ENCODE measurements at places on chromosomes 1 and 21.

GRCh38 chr1:244735876-244736561 lies 83.1 kb downstream of the DESI2 start:
- no peak for DNase-seq

DNA sequence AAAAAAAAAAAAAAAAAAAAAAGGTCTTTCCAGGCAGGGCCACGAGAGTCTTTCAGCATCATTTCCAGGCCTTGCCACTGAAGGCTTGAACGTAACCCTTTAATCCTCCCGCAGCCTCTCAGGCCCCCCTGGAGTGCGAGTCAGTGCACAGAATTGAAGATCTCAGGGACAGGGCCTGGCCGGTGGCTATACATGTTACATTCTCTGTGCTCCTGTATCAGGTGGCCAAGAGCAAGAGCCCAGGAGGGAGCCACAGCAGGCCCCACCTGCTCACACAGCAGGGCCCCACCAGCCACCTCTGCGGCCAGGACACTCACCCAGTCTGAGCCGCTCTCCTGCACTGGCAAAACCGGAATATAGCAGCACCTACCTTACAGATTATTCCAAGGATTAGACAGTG lies 34.1 kb upstream of the SLC25A33 start:
- DNase-seq: no peak

GRCh38 chr1:245790441-245790840 lies 635.7 kb downstream of the KIF26B start:
- DNase-seq: no peak

- no peak for DNase-seq
Measured at GRCh38 chr1:210815641-210816550, 318.1 kb downstream of the KCNH1 start.

- DNase-seq: no peak
Measured at GRCh38 chr1:87007323-87007722, 92.9 kb downstream of the HS2ST1 start.

DNA sequence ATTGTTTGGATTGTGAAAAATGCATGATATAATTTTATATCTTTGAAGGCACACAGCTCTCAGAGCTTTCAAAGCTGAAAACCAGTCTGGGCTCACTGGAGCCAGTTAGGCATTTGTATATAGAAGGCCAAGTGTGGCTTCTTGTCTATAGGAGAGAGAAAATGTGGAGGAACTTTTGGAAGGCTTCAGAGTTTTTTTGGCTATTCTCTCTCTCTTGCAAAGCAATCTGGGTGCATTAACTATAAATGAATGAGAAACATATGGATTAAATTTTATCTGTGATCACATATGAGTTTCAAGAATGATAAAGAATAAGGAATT lies 216.7 kb upstream of the HOOK1 start:
- DNase-seq: no peak

DNA sequence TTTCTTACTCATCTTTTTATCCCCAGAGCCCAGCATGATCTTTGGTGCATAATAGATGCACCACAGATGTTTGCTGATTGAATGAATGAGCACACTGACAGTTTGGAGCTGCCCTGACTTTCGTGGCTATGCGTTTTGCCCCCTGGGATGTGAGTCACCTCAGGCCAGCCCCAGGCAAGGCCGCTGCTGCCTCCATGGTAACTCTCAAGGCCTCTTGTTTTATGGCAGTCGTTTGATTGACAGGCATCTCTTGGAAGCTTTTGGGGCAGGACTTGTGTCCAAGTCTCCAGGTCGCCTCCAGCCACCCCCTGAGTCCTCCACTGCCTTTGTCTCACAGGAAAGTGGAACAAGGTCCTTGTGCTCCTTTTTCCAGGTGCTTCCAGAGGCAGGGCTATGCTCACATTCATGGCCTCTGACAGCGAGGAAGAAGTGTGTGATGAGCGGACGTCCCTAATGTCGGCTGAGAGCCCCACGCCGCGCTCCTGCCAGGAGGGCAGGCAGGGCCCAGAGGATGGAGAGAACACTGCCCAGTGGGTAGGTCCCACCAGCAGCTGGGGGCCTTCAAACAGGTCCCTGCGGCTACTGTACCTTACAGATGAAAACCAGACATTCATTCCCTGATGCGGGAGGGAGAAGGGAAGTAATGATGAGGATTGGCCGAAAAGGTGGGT lies 11.2 kb downstream of the PSEN2 start:
- no peak for DNase-seq

DNA sequence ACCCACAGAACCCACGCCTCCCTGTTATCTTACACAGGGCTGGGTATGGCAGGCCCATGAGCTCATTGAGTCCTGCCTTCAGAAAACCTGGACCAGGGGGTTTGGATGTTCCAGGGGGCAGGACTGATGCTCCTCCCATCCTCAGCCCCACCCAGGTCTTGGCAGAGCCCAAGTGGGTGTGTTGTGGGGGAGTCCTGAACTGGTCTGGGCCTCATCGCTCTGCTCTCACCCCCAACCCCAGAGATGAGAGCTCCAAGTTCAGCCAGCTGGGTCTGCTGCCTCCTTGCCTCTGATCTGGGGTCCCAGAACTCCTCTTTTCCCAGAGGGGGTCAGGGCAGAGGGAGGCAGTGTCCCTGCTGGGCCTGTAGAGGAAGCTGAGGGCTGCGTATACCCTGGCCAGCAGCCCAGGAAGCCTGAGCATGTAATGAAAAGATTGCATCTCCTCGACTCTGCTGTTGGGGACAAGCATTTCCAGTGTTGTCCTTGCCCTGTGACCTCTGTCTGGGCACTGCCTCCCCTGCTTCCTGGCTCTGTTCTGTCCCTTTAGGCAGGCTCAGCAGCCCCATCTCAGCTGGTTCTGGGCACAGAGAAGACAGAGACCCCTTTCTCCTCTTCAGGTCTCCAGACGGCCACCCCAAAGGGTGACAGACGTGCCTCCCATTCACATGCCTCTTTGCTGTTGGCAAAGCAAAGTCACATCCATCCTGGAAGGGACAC lies 54.7 kb upstream of the EPS8L3 start:
- no peak for DNase-seq

DNA sequence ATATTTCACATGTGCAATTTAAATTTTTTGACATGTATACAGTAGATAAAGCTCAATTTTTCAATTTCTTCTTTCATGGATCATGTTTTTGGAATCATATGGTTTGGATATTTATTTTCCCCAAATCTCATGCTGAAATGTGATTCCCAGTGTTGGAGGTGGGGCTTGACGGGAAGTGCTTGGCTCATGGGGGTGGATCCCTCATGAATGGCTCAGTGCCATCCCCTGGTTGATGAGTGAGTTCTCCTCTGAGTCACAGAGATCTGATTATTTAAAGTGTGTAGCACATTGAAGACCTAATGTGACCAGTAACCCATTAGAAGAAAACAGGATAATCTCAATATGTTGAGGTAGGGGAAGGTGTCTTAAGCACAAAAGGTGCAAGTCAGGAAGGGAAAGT lies 9.1 kb upstream of the IFI16 start:
- DNase-seq: peak; percentile 54

GRCh38 chr21:36576441-36576840 lies 96.5 kb upstream of the CLDN14 start:
- no peak for DNase-seq

DNA sequence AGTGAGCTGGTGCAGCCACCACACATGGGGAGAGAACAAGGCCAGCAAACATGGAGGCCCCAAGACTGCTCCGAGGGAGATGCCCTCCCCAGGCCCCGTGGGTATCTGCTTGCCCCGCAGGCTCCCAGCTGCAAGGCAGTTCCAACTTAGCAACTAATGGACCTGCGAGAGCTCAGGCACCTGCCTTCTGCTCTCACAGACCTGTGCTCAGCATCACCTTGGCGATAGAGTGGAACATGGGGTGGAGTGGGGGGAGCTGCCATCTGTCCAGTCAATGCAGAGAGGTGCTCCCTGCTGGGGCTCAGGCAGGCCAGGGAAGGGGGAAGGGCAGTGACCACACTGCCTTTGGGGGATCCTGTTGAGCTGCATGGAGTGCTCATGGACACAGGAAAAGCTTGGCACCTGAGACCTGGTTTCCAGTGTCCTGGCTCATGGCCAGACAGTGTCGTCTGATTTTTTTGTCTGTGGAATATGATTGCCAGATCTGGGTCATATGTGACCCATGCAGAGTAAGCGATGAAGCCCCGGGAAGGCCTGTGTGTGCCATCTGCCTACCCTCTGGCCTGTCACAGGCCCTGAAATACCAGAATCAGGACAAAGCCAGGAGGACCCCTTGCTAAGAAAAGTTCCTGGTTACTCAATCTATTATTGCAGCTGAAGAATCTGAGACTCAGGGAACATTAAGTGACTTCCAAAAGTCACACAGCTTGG lies 39.9 kb upstream of the TENT5C start:
- DNase-seq: no peak

GRCh38 chr21:34994766-34995631 lies 54.1 kb downstream of the RUNX1 start:
- DNase-seq: no peak

DNA sequence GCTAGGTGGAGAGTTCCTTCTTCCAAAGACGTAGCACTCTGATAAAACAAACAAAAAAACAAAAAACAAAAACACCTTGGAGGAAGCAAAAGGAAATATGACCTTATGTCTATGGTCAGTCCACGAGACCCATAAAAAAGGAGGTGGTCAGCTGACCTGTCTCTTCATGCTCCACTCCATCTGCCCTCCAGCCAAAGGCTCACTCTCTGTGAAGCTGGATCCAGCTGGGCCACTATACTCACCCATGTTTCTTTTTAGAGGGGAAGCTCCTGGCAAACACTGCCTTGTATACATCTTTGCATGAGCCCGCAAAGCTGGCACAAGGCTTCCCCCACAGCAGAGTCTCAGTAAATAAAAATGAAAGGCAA lies 126.1 kb upstream of the CACHD1 start:
- DNase-seq: no peak

DNA sequence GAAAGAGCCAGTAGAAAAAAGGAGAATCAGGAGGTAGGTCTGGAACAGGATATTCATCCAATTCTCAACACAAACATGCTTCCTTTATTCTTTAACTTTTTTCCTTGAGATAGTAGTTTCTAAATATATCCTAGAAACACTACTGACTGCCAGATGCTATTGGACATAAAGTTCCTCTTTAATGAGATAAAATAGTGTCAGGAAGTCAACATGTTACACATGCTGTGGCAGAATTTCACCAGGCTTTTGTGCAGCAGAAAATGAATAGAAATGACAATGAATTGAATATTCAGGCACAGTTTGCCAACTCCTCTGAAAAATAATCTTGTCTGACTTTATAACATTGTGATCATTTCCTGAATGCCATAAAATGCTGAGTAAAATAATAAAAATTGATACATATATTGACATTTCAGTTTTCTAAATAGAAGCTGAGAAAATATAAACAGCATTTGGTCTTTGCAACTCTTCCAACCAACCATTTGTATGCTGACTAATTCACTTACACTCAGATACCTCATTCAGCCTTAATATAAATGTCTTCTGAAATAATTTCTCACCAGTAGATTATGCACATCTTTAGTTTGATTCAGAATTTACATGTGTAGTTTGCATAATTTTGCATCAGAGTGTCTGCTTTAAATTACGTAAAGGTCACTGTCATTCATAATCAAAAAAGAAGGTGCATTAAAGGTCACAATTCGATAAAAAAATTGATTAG lies 486.1 kb upstream of the ADGRL2 start:
- DNase-seq: no peak

- DNase-seq: no peak
Measured at GRCh38 chr1:53517821-53518352, 58.7 kb downstream of the DMRTB1 start.

DNA sequence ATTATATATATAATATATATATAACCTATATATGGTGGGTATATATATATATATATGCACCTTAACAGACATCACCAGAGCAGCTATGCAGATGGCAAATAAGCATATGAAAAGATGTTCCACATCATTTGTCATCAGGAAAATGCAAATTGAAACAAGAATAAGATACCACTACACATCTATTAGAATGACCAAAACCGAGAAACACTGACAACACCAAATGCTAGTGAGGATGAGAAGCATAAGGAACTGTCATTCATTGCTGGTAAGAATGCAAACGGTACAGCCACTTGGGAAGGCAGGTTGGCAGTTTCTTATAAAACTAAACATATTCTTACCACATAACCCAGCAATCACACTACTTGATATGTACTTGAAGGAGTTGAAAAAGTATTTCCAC lies 219.8 kb upstream of the PRMT6 start:
- DNase-seq: no peak

GRCh38 chr1:54934869-54935268 lies 45.6 kb upstream of the TMEM61 start:
- DNase-seq: no peak

DNA sequence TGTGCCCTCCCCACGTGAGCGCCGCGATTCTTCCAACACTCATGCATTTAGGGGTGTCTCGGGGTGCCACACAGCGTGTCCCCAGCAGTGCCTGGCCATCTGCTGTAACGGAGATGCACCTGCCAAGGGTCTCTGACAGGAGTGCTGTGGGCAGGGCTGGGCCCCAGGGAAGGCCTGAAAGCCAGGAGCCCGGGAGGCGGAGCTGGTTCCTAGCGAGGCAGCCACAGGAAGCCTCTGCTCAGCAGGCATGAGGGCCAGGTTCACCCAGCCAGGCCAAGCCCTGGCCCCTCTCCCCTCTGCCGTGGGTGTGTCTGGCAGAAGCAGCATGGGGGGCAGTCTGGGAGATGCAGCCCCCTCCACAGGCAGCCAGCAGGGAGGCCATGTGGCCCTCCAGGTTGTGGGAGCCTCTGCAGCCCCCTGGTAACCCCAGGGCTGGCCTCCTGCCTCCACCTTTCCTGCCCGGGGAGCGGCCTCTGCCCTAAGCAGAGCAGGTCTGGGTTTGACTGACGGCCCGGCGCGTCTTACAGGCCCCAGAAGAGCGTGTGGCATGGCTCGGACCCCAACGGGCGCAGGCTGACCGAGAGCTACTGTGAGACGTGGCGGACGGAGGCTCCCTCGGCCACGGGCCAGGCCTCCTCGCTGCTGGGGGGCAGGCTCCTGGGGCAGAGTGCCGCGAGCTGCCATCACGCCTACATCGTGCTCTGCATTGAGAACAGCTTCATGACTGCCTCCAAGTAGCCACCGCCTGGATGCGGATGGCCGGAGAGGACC lies 30.4 kb downstream of the SLC19A1 start:
- DNase-seq: no peak

GRCh38 chr1:189438808-189439207 lies 1038.9 kb downstream of the BRINP3 start:
- DNase-seq: no peak

GRCh38 chr1:43441166-43441893 lies 12.4 kb downstream of the HYI start:
- no peak for DNase-seq

GRCh38 chr1:18651713-18652112 lies 21.1 kb downstream of the PAX7 start:
- DNase-seq: no peak

DNA sequence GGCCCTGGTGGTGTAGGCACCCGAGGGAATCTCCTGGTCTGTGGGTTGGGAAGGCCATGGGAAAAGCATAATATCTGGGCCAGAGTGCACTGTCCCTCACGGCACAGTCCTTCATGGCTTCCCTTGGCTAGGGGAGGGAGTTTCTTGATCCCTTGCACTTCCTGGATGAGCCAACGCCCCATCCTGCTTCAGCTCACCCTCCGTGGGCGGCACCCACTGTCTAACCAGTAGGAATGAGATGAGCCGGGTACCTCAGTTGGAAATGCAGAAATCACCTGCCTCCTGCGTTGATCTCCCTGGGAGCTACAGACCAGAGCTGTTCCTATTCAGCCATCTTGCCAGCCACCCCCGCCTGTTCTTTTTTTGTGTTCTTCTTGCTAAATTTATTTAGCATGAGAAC lies 134.4 kb downstream of the LEPR start:
- no peak for DNase-seq

Data from thoracic aorta (tissue), 2 donors.